Gastroesophageal sphincter (tissue), 4 donors: ENCODE measurements at places on chromosomes 1 and 21. TPM values are rescaled to one million over a fixed set of nuclear protein-coding genes. Genes with fewer than 3 reads are reported as not detected.

The SSU72 gene
- total RNA-seq = 96.3 TPM

The TSTD1 gene
- total RNA-seq = 29.5 TPM

The CD48 gene
- total RNA-seq = not detected

The S100A12 gene
- total RNA-seq = not detected

The DENND2D gene
- 6.2 TPM for total RNA-seq

The LRRC53 gene
- total RNA-seq = not detected

The PTBP2 gene
- 119 TPM for total RNA-seq

The SERPINC1 gene
- not detected for total RNA-seq

The ZNF683 gene
- not detected for total RNA-seq
